ENCODE measurements at places on chromosomes 7 and 10.

DNA sequence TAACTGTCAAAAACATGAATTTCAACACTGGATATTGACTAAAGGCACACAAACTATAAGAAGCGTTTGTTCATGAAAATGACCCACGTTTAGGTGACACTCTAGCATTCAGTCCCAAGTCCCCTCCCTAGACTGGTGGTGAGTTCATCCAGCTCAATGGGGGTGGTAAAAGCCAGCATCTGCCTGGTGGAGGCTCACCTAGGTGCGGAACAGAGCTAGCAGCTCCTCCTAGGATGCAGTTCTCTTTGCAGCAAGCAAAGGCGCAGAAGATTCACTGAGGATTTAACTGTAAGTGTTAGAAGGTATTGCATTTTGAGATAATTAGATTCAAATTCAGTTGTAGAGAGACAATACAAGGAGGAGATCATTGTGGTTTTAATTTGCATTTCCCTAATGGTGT, 87.6 kb downstream of the VSTM2A start:
- no peak for DNase-seq

DNA sequence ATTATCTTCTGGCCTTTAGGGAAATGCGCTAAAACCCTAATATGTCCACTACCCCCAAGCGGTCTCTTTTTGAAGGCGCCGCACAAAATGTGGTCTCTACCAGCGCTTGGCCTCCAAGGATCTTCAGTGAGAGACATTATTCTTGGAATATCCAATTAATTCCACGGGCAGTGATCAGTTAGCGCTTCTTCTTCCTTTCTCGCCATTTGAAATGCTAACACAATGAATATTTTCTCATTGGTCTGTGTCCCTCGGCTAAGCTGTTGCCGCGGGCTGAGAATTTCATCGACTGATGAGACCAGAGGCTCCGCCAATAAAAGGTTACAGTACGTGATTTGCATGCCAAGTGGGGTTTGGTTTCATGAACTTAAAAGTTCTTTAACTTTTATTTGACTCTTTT, 169.8 kb downstream of the TCF7L2 start:
- DNase-seq, result no peak

- no peak for DNase-seq
These were observed 394.9 kb downstream of the DGKB start for GRCh38 chr7:14507617-14508016.

DNA sequence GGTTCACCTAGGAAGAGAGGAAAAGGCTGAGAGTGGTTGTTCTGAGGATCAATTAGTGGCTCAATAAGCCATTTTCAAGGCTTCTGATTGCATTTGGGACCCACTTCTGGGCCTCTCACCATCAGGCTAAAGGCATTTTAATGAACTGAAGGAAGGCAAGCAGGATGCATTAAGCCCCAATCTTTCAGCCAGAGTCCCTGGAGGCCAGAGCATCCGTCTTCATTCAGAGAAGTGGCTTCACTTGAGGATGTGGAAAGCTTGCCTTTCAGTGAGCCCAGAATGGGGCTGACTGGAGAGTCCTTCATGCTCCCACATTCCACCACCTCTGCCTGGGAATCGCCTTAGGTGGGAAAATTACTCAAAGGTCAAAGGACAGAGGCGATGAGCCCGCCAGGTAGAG, 41.8 kb downstream of the COL17A1 start:
- no peak for DNase-seq

- DNase-seq, result no peak
These were observed 48.5 kb upstream of the OSBPL3 start for GRCh38 chr7:25028370-25029021.

DNA sequence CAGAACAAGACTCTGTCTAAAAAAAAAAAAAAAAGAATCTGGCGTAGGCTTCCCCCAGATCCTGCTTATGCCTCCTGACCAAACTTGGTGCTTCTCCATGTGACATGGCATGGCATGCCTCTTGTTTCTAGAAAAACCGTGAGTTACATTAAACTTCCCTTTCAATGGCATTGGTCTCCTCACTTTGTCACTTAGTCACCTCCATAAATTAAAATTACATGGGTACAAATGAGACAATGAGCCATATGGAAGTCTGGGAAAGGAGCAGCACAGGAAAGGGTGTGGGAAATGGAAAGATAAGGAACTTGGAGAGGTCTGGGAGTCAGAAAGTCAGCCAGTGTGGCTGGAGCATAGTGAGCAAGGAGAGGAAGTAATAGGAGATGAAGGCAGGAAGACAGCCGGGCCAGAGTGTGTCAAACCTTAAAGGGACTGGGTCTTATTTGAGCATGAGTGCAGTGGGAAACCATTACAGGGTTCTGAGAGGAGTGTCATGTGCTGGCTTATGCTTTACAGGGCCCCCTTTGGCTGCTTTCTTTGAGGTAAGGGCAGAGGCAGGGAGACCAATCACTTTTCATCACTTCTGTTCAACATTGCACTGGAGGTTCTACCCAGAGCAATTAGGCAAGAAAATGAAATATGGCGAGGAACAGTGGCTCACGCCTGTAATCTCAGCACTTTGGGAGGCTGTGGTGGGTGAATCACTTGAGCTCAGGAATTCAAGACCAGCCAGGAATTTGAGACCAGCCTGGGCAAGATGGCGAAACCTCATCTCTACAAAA, 21.3 kb upstream of the ZMIZ2 start:
- no peak for DNase-seq

GRCh38 chr10:61634746-61635145, 28.0 kb upstream of the CABCOCO1 start:
- DNase-seq, result no peak

GRCh38 chr10:79933961-79934360, 14.9 kb downstream of the SFTPD start:
- no peak for DNase-seq

- no peak for DNase-seq
These were observed 13.8 kb downstream of the POLR3A start for GRCh38 chr10:78015546-78015945.

- DNase-seq, result no peak
These were observed 41.8 kb upstream of the TSPAN13 start for GRCh38 chr7:16711730-16712129.

DNA sequence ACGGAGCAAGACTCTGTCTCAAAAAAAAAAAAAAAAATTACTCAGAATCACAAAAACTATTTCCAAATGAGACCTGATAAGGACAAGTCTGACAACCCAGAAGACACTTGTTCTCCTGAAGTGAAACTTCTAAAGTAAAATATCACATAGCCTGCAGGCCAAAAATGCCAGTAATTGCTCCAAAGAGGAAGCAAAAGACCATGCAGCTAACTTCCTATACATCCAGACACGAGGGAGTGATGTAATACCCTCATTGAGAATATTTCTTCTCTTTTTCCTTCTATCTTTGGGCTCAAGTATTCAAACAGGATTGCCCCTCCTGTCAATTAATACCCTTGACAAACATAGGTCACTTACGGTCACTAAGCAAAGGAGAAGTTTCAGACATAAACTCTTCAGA, 31.2 kb downstream of the ARMH3 start:
- no peak for DNase-seq

GRCh38 chr10:110834629-110835301, 37.0 kb upstream of the PDCD4 start:
- no peak for DNase-seq

DNA sequence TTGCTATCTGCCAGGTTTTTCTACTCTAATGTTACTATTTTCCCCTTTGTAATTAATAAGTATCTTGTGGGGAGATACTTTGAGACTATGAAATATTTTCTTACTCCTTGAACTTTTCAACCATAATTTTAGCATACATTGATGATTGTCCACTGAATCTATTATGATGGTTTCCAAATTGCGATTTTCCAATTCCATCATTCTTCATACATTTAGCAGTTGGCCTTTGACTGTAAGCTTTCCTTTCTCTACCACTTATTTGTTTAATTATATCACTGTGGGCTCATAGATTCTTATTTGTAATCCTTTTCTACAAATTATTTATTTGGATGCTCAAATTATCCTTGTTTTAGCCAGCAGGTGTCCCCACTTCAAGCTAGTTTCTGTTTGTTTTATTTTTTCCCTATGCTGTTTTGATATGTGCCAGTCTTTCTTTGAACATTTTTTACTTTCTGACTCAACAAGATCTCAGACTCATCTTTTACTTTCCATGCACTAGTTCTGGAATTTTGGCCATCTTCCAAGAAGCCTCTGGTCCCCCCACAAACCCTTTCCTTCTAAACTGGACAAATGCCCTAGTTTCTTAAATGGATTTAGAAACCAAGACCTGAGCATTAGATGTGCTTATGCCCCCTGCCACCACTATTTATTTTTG, 11.4 kb upstream of the MRPS16 start:
- DNase-seq, result no peak

GRCh38 chr7:73606801-73607691, 17.3 kb downstream of the MLXIPL start:
- no peak for DNase-seq

GRCh38 chr7:115346685-115347084, 424.8 kb downstream of the MDFIC start:
- no peak for DNase-seq

GRCh38 chr7:98619450-98620321, 2.6 kb downstream of the NPTX2 start:
- DNase-seq, result no peak

- no peak for DNase-seq
These were observed 227.8 kb downstream of the CELF2 start for GRCh38 chr10:11245510-11245909.

GRCh38 chr7:140876519-140877248, 48.0 kb downstream of the BRAF start:
- no peak for DNase-seq

GRCh38 chr10:119095640-119096039, 8.3 kb upstream of the DENND10 start:
- DNase-seq, result no peak

DNA sequence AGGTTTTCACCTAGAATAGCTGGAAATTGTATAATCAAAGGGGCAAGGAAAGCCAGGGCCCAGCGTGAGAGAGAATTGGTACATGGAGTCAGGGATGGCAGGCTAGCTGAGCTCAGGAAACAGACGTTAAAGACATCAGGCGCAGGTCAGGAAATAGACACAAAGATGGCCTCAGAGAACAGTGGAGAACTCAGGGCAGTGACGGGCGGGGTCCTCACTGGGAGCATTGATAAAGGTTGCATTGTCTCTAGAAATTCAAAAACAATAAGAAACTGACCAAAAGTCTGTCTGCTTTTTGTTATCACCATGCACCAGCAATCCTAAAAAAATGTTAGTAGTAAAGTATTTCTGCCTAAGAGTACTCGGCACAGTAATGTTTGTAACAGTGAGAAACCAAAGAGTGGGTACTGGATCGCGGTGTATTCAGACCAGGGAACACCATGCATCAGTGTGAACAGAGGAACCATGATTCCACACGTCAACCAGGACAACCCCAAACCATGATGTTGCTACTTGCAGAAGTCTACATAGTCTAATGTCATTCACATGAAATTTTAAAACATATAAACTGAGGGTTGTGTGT, 81.9 kb upstream of the AUTS2 start:
- DNase-seq, result no peak

DNA sequence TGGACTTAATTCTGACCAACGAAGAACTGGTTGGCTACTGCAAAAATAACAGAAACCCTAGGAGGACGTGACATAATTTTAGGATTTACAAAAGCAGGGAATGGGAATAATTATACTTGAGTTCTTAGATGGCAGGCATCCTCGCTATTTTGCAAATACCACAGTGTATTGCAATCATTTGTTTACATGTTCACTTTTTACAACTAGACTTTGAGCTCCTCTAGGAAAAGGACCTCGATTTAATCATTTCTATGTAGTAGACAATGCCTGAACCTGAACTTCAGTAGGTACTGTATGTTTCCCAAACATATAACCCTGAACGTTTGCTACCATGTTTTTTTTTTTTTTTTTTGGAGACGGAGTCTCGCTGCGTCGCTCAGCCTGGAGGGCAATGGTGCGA, 137.7 kb downstream of the CNOT4 start:
- no peak for DNase-seq
